ENCODE measurements at places on chromosomes 13 and 19. TPM values are rescaled to one million over a fixed set of nuclear protein-coding genes. Genes with fewer than 3 reads are reported as not detected.

DNA sequence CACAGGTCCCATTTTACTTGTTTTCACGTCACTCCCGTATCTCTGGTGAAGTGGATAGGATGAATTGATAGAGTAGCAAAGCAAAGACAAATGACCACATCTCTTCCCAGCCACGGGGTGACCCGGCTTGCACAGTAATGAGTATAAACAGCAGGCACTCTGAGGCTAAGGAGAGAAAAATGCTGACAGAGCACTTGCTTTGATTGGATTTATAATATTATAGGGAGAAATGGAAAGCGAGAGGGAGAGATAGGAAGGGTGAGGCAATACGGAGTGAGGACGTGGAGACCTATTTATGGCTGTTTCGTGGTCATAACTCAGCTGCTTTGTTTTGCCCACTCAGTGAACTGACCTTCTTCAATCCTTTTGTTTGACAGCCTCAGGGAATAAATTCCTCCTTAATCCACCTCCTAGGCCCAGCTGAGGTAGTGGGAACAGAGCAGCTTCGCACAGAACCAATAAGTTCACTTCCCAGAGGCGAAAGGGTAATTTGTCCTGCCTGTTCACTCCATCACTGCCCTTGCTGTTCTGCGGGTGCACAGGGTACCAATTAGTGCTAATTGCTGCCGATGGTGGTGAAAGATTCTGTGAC, 68.6 kb downstream of the ERCC5 start:
- H3K27me3 ChIP-seq, result no peaks in the 10 kb centered on the region
- no peak overlapping the region for H3K27ac ChIP-seq
- no peaks in the 10 kb centered on the region for H3K36me3 ChIP-seq
- DNase-seq, result no peak
- H3K4me3 ChIP-seq, result no peak overlapping the region
- H3K4me1 ChIP-seq, result no peaks in the 10 kb centered on the region

DNA sequence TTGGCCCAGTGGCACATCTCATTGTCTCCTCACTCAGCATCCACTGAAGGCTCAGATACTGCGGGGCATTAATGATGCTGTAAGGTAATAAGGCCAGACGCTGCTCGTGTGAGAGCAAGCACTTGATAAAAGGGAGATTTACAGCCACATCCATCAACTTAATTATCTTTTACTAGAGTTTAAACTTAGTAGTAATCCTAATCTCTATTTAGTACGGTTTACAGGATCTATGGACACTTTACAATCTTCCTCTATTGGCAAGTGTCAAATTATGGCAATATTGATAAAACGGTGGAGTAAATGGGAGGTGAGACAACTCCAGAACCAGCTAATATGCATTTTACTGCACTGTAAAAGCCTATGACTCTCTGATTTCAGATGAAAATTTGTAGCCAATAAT, 192.7 kb upstream of the GPR12 start:
- H3K27me3 ChIP-seq, result no peaks in the 10 kb centered on the region

DNA sequence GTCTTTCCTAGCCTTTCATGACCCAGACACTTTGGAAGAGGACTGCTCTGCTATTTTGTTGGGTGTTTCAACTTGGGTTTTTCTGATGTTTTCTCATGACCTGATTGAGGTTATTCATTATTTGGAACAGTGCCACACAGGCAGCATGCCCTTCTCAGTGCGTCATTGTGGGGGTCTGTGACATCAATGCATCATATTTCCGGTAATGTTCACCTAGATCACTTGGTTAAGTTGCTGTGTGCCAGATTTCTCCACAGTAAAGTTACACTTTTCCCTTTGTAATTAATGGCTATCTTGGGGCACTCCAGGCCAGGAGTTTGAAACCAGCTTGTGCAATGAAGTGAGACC, 124.4 kb downstream of the SIPA1L3 start:
- H3K4me3 ChIP-seq, result no peak overlapping the region
- peaks cover 12% of the 10 kb centered on the region for H3K4me1 ChIP-seq
- DNase-seq, result no peak
- no peaks in the 10 kb centered on the region for H3K27me3 ChIP-seq

- no peaks in the 10 kb centered on the region for H3K27me3 ChIP-seq
- H3K27ac ChIP-seq, result peak overlapping the region; percentile 81
- DNase-seq, result peak; percentile 81
- no peaks in the 10 kb centered on the region for H3K4me1 ChIP-seq
These were observed 883 bp downstream of the ZNF441 start for GRCh38 chr19:11767633-11768133.

DNA sequence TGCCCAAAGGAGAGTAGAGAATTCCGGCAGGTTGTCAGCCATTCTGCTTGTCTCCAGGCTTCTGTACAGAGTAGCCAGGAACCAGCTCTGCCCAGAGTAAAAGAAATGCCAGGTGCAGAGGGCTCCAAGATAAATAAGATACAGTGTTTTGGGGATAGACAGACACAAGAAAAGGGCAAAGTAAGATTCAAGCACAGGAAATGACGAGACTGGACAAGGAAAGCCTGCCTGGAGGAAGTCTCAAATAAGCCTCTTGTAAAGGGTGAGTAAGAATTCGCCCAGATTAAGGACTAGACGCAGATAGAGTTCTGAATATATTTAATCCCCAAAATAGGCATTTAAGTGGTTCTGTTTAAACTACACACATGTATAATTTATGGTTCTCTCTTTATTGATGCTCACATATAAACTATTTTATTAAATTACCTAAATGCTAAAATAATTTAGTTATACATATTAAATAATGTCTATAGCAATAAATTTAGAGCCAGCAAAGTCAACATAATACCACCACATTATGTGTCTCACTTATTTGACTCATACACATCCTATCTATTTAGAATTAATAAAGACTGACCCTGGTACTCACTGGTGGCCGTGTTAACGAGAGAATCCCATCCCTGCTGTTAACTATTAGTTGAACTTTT, 98.4 kb upstream of the RAP2A start:
- no peak for DNase-seq
- H3K27me3 ChIP-seq, result no peaks in the 10 kb centered on the region
- H3K4me3 ChIP-seq, result no peak overlapping the region
- no peak overlapping the region for H3K27ac ChIP-seq
- peaks cover 14% of the 10 kb centered on the region for H3K36me3 ChIP-seq

DNA sequence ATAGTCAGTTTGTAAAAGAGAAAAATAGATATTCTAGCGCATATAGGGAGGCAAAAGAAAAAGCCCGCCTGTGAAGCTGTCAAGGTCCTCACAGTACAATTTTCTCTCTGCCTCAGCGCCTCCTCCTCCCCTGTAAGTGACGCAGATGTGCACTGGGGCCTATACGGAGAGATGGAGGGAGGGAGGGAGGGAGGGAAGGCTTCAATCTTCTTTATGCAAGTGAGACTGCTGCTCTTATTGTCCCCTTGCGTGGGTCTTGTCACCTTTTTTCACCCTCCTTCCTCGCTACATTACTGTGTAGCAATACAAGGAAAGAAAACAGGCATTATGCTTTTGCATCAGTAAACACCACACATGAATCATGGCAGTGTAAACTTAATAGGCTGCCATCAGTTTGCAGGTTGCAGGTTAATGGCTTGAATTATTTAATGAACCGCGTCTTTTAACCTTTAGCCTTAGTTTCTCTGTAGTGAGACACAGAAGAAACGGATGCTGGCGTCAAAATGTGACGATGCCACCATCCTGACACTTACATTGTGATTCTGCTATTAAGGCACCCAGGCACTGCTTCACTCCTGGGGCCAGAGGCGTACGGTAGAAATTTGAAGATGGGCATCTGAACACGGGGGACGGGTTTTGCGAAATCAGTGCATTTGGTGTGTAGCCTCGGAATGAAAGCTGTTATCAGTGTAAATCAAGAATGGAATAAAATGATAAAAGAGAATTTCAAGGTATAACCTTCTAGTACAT, at the start of gene KLHL1:
Gene KLHL1 (minus strand): TSS at position 97 of the 750 bp plus-strand sequence. CDS start 753 bp downstream, outside the sequence.
- no peak within 1 kb of the TSS for H3K4me3 ChIP-seq
- H3K4me1 ChIP-seq, result no peaks in the 10 kb centered on the region
- H3K36me3 ChIP-seq, result no peaks in the 10 kb centered on the region

DNA sequence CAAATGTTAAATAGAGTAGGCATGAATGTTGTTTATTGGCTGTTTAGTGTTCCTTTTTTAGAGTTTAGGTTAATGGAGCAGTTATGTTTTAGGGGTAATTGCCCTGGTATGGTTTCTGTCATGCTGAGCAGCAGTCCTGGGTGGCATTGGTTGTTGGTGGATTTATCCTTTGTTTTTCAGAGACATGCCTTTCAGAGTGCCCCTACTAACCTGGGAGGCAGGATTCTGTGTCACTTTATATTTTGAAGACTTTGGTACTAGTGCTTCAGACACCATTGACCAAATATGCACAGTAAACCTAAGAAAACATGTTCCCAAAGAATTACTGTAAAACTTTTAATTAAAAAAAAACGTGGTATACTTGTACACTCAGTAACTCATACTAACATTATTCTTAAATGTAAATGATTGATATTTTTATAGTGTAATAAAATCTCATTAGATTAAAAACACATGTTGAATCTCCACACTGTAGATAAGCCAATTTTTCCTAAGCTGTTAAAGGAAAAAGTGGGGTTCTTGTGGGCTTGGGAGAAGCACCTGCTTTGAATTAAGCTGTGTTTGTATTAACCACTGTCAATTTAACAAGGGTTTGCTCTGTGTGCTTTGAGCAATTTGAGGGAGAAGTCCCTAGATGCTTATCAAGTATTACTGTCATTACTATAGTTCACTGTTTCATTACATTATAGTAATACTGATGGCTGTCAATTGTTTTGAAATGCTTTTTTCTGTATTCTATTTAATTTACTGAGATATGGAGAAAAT, 133.2 kb downstream of the LMO7 start:
- peak; percentile 37 for DNase-seq
- peak overlapping the region; percentile 4 for H3K27ac ChIP-seq
- H3K27me3 ChIP-seq, result no peaks in the 10 kb centered on the region
- peaks cover 5% of the 10 kb centered on the region for H3K4me1 ChIP-seq

DNA sequence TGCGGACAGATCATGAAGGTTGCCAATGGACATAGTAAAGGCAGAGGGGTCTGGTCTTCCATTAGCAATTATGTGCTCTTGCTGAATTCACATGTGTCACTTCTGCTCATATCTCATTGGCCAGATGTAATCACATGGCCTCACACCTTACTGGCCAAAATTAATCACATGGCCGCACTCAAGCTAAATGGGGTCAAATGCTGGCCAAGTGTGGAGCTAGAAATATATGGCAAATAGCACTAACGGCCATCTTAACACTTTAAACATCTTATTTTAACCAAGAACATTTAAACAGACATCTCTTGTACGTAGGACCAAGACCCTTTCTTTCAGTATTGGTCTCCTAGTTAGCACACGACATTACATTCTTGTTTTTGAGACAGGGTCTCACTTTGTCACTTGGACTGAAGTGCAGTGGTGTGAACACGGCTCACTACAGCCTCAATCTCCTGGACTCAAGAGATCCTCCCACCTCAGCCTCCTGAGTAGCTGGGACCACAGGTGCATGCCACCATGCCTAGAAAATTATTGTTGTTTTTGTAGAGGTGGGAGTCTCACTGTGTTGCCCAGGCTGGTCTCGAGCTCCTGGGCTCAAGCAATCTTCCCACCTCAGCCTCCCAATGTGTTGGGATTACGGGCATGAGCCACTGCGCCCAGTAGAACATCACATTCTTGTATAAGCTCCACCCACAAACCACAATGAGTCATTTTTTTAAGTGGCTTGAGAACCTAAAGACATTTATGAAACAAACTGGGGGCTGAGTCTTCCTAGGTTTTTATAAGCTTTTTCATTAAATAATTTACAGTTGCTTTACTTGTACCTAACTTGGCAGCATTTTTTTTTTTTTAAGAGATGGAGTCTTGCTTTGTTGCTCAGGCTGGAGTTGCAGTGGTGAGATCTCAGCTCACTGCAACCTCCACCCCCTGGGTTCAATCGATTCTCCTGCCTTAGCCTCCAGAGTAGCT, 2.9 kb upstream of the PTOV1 start:
- H3K4me3 ChIP-seq, result no peak overlapping the region
- no peak for DNase-seq
- no peaks in the 10 kb centered on the region for H3K27me3 ChIP-seq
- no peak overlapping the region for H3K27ac ChIP-seq

- no peak overlapping the region for H3K4me3 ChIP-seq
- H3K27me3 ChIP-seq, result no peaks in the 10 kb centered on the region
- H3K4me1 ChIP-seq, result no peaks in the 10 kb centered on the region
- no peaks in the 10 kb centered on the region for H3K36me3 ChIP-seq
These were observed 314.8 kb downstream of the PCDH17 start for GRCh38 chr13:57946361-57946760.

DNA sequence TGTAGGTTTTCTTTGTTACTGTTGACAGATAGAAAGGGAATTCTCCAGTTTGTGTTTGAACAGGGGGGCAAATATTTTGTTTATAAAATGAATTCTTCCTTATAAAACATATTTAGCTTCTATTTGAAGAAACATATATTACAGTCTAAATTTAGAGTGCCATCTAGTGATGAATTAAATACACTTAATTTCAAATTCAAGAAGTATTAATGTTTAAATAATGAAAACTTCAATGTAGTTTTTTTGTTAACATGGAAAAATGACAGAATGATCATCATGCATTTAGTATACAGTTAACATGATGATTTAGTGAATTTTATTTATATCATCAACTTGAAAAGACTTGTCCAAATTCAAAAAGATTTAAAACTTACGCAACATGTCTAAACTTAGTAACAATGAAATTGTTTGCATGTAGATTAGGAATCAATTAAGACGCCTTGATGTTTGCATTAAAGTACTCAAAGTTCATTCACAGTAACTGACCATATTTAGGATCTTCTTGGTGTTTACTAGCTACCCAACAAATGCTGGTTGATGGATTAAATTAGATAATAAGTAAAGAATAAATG, 765.9 kb upstream of the SLITRK1 start:
- H3K4me1 ChIP-seq, result no peaks in the 10 kb centered on the region
- no peaks in the 10 kb centered on the region for H3K27me3 ChIP-seq
- no peak for DNase-seq
- H3K27ac ChIP-seq, result no peak overlapping the region
- H3K36me3 ChIP-seq, result no peaks in the 10 kb centered on the region

- peak; percentile 56 for DNase-seq
- peaks cover 22% of the 10 kb centered on the region for H3K4me1 ChIP-seq
- no peaks in the 10 kb centered on the region for H3K27me3 ChIP-seq
- no peak overlapping the region for H3K4me3 ChIP-seq
These were observed 152.4 kb downstream of the LMO7 start for GRCh38 chr13:75788481-75788981.

The SIGLECL1 gene
- total RNA-seq, result not detected

The KMT2B gene
- 40.8 TPM for total RNA-seq

The RFPL4A gene
- 0.41 TPM for total RNA-seq

The WDR88 gene
- total RNA-seq, result not detected

The ASF1B gene
- 1.8 TPM for total RNA-seq

The MEIS3 gene
- 7.6 TPM for total RNA-seq

The PPFIA3 gene
- 7.1 TPM for total RNA-seq

The PTGIR gene
- 10.1 TPM for total RNA-seq

The CEACAM7 gene
- 0.16 TPM for total RNA-seq

The PTH2 gene
- not detected for total RNA-seq

Data from kidney (tissue), 22 donors.